ENCODE measurements at places on chromosomes 7 and 10. TPM values are rescaled to one million over a fixed set of nuclear protein-coding genes. Genes with fewer than 3 reads are reported as not detected.

NFKB2 gene
- polyA plus RNA-seq, result 6.8 TPM

DNA sequence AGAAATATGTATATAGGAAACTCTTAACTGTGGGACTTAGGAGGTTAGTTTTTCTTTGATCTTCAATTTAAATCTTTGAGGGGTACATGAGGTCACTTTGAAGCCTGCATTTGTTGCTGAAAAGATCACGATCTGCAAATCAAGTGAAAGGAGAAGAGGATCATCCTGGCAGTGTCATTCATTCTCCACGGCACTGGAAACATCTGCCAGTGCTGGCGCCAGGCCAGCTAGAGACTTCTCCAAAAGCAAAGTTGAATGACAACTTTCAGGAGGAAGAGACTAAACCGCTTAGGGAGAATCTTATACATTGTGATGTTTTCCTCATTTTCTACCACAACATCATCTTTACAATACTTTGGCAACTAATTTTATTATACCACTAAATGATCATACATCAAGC, 42.5 kb downstream of the MRC1 start:
- no peak for DNase-seq

DNA sequence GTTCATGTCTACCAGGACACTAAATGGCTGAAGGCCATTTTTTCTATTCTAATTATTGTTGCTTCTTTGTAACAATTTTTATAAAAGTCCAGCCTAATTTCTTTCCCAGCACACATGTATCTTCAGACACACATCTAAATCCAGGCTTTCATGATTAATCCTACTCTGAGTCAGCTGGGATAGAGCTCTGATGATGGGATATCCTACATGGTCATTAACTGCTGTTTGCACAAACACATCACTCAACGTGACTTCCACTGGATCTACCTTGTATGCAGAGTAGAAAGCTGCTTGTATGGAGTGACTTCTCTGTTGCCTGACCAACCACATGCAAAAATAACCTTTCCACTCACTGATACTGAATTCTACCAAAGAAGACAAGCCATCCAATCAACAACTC, 260.9 kb downstream of the AHR start:
- no peak for DNase-seq

DNA sequence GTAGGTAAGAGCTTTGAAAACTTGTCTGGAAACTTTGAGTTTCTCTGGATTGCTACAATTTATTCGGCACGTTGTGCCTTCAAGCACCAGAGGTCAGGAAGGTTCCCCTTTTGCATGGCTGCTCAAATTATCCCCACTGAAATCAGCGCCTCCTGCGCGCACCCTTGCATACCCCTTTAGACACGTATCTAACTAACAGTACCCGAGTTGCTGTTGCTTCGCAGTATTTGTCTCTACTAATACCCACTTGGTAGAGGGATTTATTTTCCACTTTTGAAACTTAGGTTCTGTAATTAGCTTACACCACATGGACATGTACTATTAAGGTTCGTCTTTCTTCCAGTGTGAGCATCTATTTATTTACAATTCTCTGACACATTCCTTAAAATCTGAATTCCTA, 1.6 kb downstream of the MEOX2 start:
- DNase-seq, result peak; percentile 84

GRCh38 chr7:111951052-111951451, 255.1 kb downstream of the DOCK4 start:
- DNase-seq, result peak; percentile 44

DNA sequence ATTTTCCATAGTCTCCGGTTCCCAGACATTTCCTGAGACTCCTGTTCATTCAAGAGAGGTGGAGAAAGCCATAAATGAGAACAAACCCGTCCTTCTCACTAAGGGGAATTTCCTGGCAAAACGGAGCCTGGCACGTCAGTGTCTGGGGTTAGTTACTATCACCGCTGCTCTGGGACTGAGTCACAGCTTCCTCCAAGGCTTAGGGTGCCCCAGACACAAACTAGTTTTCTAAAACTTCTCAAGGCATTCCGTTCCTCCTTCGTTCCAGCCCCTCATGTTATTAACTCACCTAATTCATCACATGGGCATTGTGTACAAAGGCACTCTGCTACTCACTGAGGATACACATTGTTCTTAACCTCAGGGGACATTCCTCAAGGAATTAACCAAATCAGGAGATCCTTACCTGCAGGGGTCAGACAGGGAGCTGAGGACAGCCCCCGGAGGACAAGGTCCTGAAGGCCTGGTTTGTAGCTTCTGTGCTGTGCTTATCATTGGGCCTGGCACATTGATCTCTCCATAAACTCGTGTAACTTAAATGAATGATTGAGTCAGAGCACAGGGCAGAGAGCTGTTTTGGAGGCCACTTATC, 103.0 kb upstream of the KLF6 start:
- peak; percentile 95 for DNase-seq

LEP gene
- polyA plus RNA-seq, result 0.36 TPM

GRCh38 chr10:78700816-78701520, 367.8 kb upstream of the ZMIZ1 start:
- DNase-seq, result no peak
